ENCODE measurements at places on chromosomes 2 and 18.
A peak's percentile ranks its signal among the peaks of the same experiment; 100 is the strongest.

GRCh38 chr2:221924576-221924975, 352.5 kb upstream of the EPHA4 start:
- DNase-seq = no peak

DNA sequence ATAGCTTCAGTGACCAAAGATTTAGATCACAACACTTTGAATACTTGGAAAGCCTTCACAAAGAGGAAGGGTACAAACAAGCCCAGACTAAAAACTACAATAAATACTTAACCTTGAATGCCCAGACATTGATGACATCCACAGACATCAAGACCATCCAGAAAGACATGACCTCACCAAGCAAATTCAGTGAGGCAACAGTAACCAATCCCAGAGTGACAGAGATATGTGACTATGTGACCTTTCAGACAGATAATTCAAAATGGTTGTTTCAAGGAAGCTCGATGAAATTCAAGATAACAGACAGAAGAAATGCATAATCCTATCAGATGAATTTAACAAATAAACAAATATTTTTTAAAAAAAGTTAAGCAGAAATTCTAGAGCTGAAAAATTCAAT, 19.9 kb upstream of the EVA1A start:
- no peak for DNase-seq

- DNase-seq = no peak
Observed at GRCh38 chr2:240819858-240820606, at the start of gene KIF1A. Gene KIF1A (minus strand): TSS chr2:240820219. CDS start chr2:240797752, 22,467 bp downstream.

DNA sequence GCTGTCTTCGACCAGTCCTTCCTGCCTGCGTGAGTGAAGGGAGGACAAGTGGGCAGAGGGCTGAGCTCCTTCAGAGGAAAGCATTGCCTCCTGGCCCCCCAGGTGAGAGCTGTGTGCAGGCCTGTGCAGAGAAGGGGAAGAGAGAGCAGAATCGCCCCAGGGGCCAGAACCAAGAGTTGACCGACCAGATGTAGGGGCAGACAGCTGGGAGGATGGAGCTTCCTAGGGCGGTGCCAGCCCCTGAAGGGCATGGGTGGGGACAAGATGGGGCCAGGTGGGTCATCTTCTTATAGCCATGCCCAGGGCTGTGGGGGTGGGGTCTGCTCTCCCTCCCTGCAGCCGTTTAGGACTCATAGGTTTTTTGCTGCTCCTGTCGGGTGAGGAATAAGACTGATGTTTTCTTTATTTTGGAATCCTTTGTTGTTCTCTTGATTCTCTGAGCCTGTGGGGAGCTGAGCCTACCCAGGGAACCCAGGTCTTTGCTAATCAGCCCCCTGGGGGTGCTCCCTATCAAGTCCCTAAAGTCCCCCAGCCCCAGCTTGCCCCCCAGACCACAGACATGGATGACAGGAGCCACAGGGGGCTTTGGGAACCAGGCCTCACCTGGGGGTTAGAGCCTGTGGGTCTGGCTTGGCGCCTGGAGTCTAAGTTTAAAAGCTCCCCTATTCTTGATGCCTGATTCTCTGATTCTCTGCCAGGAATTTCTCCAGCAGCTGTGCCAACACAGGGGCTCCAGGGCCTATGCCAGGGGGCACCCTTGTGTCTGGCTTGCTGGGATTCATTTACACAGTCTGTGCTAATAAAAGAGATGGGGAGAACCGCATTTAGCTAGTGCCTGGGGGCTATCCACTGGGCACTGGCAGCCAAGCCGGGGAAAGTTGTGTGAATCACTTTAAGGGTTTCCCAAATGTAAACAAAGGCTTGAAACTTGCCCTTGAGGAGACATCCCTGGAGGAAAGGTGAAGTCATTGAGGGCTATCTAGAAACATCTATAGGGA, 9.3 kb upstream of the EFHD1 start:
- no peak for DNase-seq

GRCh38 chr2:73083886-73084800, 12.6 kb upstream of the SFXN5 start:
- DNase-seq = no peak

DNA sequence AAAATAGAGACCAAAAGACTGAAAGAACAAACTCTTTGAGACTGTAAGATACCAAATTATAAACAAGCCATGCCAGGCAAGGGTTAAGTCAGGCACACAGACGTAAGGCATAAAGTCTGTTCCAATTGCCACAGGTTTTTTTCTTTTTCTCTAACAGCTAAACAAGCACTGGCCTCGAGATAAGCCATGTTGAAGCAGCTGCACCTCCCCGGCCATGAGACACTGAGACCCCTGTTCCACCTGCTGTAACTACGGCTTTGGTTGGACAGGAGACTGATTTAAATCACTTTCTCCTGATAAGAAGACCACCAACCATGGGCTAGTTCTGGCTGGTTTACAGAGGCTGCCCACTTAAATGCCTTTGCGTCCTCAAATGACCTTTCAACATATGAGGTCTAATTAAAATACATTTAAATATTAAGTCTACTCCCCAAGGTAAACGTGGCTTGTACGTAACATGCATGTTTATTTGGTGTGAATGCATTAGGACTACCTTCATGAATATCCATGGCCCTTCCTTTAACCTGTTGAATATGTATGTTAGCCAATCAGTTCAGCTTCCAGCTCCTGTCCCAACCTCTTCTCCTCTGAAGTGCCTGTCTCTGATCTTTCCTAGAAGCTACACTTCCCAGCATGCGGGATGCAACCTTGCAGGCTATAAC, 117.2 kb downstream of the CMPK2 start:
- no peak for DNase-seq

DNA sequence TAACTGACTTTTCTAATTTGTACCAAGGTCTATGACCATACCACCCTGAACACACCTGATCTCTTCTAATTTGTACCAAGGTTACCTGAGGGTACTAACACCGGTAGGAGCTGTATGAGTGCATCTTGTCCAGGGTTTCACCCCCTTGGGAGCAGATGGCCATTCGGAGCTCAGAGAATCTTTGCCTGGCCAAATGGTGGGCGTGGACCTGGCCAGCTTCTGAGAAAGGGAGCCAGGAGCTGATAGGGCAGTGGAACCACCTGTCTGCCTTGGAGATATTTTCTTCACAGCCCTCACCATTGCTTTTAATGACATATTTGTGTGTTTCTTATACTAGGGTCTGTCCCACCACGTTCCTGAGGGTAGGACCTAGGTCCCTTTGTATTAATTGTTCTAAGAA, 188.9 kb downstream of the LDLRAD4 start:
- DNase-seq = no peak

DNA sequence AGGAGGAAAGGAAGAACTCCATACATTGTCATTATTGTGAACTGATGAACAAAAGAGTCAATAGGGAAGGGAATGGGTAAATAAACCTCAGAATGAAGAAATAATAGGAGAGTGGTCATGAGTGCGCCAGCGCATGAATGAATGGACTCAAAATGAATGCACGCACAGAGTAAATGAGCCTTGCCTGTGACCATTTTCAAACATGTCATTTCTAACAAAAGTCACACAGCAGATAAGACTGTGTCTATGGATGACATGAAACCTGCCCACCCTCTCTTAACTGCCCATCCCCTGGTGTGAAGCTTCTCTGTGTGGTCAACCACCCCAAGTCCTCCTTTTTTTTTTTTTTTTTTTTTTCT, 121.1 kb upstream of the TEX51 start:
- DNase-seq = no peak

DNA sequence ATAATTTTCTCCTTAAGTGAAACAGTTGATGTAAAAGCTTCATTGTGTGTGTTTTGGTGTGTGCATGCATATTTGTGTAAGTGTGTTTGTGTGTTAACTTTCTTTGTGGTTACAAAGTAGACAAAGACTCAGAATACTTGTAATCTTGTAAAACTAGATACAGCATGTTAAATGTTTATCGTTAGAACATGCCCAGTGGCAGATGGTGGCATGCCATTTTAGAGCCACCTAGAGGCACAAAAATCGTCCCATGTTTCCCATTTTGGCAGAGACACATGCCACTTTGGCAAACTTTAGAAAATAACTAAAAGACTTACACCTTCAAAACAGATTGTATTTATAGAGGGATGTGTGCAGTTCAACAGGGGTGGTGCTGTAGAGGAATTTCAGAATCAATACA, 224.1 kb downstream of the LRP1B start:
- no peak for DNase-seq

GRCh38 chr2:60570251-60570650, 16.8 kb upstream of the BCL11A start:
- no peak for DNase-seq

DNA sequence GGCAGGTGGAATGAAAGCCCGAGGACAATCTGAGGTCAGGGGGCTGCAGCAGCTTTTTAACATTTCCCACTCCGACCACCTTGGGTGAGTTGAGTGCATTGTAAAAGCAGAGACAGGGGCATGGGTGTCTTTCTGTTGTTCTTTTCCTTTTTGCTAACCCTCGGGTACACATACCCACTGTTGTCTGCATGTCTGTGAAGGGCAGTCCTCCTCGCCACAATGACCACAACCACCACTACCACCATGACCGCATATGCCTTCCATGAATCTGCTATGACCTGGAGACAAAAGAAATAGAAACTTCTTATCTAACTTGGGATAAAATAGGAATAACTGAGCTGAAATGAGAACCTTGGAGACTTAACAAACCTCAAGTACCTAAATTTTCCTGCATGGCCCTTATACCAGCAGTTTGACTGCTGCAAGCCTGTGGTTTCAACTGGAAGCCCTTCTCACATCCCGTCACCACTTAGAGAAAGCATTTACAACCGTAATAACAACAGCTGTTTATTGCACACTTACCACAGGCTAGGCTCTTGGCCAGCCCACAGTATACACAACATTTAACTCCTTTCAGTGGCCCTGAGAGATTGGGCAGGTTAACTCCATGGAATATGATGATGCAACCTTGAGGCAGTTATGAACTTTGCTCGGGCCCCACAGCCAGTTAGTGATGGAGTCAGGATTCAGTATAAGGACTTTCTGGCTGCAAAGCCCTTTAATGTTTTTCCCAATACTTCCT, 80.3 kb downstream of the GYPC start:
- no peak for DNase-seq

DNA sequence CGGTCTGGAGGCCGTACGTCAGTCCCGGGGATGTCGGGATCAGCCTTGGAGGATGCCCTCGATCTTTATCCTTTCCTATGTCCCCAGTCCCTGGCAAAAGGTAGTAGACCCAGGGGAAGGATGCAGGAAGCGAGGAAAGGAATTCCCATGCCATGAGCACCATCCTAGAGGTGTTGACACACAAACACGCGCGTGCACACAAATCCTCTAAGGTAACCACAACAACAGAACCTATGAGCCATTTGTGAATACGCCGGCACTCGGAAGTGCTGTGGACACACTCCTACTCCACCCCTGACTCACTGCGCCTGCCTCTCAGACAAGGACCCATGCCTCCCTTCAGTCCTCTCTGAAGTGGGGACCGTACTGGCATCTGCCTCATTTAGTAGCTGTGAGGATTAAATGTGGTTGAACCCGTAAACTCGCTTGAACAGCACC, 11.3 kb upstream of the MLPH start:
- peak; percentile 37 for DNase-seq

GRCh38 chr2:63879876-63880433, 38.3 kb downstream of the UGP2 start:
- no peak for DNase-seq

DNA sequence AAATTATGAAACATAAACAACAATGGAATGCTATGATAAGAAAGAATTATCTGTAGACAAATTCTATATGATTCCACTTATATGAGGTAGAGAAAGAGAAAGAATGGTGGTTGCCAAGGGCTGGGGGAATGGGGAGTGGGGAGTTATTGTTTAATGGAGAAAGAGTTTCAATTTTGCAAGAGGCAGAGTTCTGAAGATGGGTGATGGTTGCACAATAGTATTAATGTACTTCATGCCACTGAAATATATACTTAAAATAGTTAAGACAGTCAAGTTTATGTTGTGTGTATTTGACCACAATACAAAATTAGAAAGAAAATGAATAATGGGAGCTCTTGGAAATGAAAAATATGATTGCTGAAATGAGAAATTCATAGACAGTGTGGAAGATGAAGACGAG, 22.6 kb upstream of the FAM117B start:
- DNase-seq = no peak

- no peak for DNase-seq
Observed at GRCh38 chr2:42084231-42084671, 36.4 kb downstream of the PKDCC start.

DNA sequence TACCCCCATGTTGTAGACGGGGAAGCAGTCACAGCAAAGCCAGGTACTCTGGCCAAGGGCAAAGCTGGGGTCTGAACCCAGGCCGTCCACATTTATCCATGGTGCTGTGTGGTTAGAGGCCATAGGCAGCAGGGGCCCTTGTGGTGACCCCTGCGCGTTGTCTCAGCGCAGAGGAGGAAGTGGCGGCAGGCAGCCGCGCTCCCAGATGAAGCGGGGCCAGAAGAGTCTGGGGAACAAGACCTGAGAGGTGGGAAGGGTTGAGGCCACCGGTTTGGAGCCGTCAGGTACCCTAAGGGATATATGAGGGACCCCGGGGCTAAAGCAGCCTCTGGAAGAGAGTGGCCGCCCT, 770 bp downstream of the ZNF396 start:
- no peak for DNase-seq

GRCh38 chr18:56248610-56249235, 389.7 kb downstream of the TXNL1 start:
- no peak for DNase-seq

DNA sequence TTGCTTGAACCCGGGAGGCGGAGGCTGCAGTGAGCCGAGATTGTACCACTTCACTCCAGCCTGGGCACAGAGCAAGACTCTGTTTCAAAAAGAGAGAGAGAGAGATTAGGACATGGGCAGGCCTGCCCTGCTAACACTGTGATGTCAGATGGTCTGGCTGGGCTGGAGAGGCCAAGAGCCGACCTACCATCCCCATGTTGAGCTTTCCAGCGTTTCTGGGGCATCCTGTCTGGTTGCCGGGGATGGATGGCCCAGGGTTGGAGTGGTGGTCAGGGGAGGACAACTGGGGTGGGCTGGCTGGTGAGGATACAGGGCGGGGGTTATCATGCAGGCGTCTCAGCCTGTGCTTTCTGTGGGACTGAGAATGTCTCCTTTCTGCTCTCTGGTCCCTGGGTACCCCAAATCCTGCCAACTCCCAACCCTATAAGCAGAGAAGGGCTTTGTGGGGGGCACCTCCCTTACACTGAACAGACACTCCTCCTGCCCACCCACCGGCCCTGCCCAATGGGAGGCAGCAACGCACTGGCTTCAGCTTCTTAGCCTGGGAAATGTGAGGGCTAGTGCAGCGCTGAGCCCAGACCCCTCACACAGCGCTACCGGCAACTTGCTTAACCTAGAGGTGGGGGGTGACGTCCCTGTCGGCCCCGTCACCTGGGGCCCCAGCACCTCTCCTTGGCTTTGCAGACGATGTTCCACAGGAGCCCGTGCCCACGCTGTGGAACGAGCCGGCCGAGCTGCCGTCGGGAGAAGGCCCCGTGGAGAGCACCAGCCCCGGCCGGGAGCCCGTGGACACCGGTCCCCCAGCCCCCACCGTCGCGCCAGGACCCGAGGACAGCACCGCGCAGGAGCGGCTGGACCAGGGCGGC, 5.4 kb downstream of the SNORC start:
- DNase-seq = no peak

Data from activated T-cell treated with anti-CD3 and anti-CD28 coated beads for 4 hours (primary cell).